ENCODE measurements at places on chromosomes 16 and 17. TPM values are rescaled to one million over a fixed set of nuclear protein-coding genes. Genes with fewer than 3 reads are reported as not detected.

Gene METTL22
- 43.9 TPM for total RNA-seq

Gene ZNF213
- 4.7 TPM for total RNA-seq

Gene SCARF1
- 10.2 TPM for total RNA-seq

- DNase-seq = no peak
Measured at GRCh38 chr17:42361781-42362186, 26.5 kb downstream of the STAT3 start.

DNA sequence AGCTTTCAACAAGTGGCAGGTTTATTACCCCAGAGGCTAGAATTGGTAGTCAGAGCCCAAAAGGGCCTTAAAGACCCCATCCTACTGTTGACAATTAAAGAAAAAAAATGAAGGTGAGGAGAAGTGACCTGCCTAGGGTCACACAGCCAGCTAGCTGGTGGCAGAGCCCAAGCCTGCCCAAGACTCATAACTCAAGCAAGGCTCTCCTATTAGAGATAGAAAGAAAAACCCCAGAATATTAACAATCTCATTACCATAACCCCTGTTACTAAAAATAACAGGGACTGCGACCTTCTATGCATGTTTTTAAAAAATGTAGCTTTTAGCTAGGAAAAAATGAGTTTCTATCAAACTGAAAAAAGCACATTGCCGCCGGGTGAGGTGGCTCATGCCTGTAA, 14.0 kb downstream of the HSPB9 start:
- DNase-seq = no peak

DNA sequence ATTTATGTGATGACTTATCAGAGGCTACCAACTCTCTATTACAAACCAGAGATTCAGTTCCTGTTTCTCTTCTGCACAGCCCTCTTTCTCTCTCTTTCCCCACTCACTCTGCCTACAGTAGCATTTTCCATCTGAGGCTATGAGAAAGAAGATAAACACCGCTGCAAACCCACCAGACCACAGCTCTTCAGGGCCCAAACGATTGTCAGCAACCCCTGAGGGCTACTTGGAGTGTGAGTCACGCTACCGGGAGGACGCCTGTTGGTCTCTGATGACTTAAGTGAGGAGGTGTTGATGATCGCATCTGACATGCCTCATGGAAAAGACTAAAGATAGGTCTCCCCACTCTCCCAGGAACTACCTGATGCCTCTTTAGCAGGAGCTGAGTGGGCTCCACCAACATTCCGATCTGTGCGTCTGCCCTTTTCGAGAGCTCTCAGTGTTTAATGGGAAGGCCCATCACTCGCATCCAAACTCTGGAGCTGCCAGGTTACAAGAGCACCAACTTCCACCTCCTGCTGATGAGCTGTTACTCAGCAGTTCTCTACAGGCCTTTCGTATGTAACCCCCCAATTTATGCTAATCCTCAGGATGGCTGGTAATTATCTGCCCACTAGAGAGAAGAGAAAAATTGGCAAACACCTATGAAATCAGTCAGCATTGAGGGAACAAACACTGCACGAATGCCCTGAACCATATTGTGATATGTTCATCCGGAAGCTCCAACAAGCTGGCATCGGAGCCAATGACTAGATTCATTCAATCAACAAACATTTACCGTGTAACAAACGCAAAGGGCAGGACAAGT, 9.2 kb downstream of the GRIN2A start:
- no peak for DNase-seq

DNA sequence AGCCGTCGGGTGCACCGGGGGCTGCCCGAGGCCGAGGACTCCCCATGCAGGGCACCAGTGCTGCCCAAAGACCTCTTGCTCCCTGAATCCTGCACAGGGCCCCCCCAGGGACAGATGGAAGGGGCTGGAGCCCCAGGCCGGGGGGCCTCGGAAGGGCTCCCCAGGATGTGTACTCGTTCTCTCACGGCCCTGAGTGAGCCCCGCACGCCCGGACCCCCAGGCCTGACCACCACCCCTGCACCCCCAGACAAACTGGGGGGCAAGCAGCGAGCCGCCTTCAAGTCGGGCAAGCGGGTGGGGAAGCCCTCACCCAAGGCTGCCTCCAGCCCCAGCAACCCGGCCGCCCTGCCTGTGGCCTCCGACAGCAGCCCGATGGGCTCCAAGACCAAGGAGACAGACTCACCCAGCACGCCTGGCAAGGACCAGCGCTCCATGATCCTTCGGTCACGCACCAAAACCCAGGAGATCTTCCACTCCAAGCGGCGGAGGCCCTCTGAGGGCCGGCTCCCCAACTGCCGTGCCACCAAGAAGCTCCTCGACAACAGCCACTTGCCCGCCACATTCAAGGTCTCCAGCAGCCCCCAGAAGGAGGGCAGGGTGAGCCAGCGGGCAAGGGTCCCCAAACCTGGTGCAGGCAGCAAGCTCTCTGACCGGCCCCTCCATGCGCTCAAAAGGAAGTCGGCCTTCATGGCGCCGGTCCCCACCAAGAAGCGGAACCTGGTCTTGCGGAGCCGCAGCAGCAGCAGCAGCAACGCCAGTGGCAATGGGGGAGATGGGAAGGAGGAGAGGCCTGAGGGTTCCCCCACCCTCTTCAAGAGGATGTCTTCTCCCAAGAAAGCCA, 40.6 kb downstream of the SREBF1 start:
- DNase-seq = no peak
